Dorsolateral prefrontal cortex (tissue), 122 donors: ENCODE measurements at places on chromosomes 1 and 21. TPM values are rescaled to one million over a fixed set of nuclear protein-coding genes. Genes with fewer than 3 reads are reported as not detected.

Gene LRRC39
- total RNA-seq = 5.4 TPM

Gene CORT
- total RNA-seq = 2.3 TPM

Gene CKS1B
- total RNA-seq = 11.2 TPM

DNA sequence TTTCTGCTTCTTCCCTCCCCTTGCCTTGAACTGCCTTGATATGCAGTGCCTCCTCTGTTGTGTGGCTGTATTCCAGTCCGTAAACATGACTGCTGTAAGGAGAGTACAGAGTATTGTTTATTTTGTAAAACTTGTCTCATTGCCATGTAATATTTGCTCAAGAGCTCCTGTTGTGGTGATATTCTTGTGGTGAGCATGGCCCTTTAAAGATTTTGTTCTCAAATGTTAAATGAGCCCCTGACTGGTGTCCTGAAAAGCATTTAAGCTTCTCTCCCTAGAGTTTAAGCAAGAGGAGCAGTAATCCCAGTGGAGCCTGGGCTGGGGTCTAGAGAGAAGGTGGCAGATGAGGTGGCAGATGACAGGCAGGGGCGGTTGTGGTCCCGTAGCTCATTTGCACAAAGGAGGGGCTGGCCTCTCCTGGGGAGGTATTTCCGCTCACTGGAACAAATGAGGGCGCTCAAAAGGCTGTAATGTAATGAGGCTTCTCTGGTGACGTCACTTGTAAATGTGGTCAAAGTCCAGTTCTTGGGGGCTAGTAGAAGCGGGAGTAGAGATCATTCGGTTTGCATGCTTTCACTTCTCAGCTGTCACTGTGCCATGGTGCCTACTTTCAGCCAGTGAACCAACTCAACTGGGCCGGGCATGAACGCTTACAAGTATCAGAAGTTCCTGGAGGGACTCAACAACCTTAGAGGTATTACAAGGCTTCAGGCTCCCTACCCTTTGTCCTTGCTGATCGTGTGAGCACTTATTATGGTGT lies 46.0 kb upstream of the MACF1 start:
- no peak for DNase-seq

DNA sequence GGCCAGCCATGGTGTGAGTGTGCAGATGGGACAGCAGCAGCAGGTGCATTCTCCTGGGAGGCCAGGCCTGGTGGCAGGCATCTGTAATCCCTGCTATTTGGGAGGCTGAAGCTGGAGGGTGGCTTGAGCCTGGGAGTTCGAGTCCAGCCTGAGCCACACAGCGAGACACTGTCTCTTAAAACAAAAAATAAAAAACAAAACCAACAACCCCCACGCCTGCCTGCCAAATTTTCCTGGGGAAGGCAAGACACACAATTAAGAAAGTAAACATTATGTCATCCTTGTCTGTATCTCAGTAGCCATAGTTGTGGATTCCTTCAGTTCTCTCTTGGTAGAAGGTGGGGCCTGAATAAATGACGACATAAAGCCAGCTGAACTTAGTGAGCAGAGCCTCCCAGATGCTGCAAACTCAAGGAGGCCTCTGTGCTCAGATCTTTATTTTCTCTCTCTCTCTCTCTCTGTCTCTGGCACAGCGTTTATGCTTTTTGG lies 57.6 kb upstream of the CD34 start:
- DNase-seq = no peak

GRCh38 chr21:38306433-38307141 lies 49.8 kb downstream of the KCNJ15 start:
- no peak for DNase-seq
